ENCODE measurements at places on chromosomes 2 and 18.

DNA sequence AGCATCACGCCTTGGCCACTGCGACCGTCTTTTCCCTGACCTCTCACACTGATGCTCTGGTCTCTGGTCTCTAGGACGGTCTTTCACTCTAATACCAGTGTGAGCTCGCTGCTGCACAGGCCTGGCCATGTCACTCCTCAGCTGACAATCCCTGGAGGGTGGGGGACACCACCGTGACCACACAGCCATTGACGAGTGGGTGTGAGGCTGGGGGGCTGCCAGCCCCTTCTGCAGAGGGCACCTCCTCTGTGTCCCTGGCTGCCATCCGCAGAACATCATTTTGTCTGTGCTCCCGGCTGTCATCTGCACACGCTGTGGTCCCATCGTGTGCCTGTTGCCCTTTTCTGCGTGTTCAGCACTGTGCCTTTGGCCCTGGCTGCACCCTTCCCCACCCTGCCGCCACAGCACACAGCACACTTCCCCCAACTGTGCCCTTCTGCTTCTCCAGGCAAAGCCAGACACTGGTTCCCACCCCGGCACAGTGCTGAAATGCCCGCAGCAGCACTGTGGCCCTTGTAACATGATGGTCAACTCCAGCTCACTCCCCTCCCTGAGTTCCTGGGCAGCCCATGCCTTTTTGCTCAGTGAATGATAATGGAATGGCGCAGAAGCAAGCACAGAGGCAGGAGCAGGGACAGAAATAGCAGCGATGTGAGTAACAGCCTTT is 30.4 kb upstream of the INHBB start:
- no peak for DNase-seq

DNA sequence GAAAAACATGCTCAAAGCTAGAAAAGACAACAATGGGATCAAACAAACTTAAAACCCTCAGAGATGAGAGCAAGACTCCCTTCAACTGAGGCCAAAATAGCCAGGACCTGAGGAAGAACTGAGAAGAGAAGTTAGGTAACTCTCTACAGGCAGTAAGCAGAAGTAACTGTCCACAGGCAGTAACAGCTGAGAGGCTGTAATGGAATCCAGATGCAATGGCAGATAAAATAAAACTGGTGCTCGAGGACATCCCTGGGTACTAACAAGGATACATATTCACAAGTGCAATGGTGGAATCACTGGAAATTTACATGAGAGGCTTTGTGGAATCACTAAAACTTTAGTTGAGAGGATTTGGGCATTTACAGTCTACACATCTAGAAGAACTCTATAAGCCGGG is 30.4 kb upstream of the C2orf66 start:
- DNase-seq, result no peak

- no peak for DNase-seq
Measured at GRCh38 chr2:20247084-20247483, 22.2 kb upstream of the SDC1 start.

DNA sequence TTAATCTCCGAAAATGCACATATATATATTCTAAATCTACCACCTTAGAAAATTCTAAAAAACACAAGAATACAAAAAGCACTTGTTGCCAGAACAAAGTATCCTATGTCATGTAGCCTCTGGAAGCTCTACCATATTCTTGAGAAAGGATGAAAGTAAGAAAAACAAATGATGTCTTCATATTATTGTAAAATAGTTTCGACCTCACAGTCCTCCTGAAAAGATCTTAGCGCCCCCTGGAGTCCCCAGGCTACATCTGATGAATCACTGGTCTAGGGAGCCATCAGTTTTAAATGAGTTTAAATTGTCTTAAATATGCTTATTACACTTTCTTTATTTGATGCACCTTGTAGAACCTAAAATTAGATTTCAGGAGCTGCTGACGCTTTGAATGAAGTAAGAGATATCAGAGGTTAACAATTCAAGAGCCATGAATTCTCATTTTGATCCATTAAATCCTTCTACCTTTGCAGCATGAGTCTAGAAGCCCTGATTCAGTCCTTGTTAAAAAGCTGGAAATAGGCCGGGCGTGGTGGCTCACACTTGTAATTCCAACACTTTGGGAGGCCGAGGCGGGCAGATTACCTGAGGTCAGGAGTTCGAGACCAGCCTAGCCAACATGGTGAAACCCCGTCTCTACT is 138.8 kb downstream of the MCFD2 start:
- no peak for DNase-seq
